Activated T-cell treated with anti-CD3 and anti-CD28 coated beads, Interleukin-2, amount 50 U/mL, for 72 hours (primary cell): ENCODE measurements at places on chromosomes 1 and 21.

GRCh38 chr1:111732718-111733117 is 6.5 kb downstream of the INKA2 start:
- DNase-seq, result no peak

DNA sequence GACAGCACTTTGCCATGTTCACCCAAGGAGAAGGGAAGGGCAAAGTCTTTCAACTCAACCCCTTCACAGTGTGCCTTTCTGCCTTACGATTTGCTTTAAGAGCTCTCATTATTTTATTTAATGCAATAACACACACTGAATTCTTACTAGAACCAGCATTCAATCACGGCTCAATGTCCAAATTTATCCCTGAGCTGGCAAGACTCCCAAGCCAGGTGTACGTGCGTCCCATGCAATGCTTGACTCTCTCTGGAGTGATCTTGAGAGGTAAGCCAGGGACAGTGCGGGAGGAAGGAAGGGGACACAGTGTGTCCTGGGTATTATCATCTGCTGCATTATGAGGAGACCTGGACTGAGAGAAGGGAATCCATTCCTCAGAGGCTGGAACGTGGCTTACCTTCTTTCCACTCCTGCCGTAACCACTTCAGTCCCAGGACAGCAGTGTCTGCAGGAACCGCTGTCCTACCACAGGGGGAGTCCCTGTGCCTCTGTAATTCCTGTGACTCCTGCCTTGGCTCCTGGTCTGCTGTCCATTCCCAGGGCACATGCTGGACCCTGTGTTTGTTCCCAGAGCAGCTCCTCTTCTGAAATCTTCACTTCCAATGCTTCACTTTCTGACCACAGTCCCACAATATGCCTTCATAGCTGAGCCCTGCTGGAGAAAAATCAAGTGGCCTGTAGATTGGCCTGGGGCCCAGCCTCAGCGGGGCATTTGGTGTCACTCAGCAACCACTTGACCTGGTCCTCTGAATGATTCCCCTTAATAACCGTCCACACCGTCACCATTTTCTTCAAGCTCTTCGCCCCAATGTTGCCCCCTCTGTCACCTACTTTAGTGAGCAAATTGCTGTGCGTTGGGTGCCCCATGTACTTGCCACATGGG is 28.6 kb upstream of the STUM start:
- no peak for DNase-seq

GRCh38 chr1:53766194-53766742 is 27.3 kb upstream of the GLIS1 start:
- no peak for DNase-seq

- peak; percentile 49 for DNase-seq
Measured at GRCh38 chr1:43274125-43274803, 4.5 kb downstream of the TMEM125 start.

DNA sequence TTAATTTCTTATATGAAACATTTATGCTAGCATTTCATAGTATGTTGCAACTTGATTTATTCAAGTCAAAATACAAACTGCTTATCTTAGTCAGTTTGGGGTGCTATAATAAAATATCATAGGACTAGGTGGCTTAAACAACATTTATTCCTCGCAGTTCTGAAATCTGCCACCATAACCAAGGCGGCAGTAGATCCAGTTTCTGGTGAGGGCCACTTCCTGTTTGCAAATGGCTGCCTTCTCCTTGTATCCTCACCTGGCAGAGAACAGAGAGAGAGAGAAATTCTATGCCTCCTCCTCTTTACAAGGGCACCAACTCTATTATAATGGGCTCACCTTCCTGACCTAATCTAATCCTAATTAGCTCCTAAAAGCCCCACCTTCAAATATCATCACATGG is 76.1 kb upstream of the RGS2 start:
- no peak for DNase-seq

- DNase-seq, result no peak
Measured at GRCh38 chr1:101278845-101279244, 42.0 kb downstream of the S1PR1 start.

DNA sequence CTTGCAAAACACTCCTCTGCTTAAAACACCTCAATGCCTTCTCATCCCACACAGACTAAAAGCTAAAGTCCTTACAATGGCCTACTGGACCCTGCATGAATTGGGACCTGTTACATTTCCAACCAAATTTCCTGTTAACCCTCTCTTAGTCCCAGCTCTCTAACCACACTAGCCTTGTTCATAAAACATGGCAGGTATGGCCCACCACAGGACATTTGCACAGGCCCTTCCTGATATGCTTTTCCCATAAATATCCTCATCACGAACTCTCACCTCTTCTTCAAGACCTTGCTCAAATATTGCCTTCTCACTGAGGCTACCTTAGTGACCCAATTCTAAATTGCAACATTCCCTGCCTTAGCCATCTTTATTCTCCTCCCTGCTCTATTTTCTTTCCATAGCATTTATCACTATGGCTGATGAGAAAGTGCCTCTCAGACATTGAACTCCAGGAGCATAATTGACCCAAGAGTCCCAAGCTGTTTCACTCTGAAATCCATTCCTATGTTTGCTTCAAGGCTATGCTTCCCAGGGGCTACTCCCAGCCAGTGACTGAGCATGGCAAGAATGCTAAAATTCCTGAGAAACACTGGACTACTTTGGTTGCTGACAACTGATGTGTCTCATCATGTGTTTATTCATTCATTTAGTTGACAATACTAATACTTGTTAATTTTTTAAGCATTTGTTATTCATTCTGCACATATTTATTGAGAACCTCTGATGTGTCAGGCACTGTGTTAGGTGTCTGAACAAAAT is 2.7 kb upstream of the PALMD start:
- no peak for DNase-seq

DNA sequence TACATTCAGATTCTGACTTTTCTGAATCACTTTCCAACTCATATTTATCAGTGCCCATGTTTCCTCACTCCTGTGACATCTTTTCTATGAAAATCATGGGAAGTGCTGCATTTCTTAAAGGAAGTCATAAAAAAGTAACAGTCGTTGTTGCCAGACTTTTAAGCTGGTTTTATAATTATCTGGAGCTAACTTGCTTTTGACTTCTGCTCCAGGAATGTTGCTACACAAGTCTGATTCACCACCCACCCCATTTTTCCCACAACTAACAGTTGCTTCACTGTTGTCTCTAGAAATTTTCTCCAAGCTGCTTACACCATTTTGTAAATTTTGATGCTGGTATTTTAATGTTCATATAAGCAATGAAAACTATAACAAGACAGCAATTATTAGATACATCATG is 12.2 kb downstream of the FCRLB start:
- DNase-seq, result no peak

DNA sequence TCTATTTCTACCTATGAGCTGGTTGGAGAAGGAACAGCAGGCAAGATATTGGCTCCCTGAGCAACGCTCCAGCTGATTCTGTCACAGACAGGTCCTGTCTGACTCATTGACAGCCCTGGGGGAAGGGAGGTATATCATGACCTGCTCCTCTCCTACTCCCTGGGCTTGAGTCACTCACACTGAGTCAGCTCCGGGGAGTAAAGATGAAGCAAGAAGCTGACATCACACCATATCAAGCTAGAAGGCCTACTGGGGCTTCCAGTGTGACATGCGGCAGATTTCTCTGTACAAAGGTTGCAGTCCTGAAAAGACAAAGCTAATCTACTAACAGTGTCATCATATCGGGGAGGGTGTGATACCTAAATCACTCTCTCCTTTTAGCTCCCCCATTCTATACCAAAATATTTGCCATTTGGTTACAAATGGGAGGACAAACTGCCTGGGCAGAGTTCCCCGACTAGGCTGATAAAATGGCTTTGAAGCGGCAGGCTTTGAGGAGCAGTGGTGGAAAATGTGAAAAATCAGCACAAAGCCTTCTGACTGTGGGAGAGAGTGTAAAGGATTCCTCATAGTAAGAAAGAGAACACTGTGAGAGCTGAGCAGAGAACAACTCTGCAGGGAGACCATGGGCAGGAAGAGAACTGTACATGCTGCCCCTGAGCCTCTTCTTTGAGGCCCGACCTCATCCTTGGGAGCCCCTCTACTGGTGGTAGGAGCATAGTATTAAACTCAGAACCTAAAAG is 15.5 kb downstream of the PI4KB start:
- peak; percentile 85 for DNase-seq

- DNase-seq, result peak; percentile 78
Measured at GRCh38 chr1:24199291-24199900, 12.3 kb upstream of the IFNLR1 start.

- DNase-seq, result no peak
Measured at GRCh38 chr1:147349533-147349932, 107.0 kb downstream of the CHD1L start.

DNA sequence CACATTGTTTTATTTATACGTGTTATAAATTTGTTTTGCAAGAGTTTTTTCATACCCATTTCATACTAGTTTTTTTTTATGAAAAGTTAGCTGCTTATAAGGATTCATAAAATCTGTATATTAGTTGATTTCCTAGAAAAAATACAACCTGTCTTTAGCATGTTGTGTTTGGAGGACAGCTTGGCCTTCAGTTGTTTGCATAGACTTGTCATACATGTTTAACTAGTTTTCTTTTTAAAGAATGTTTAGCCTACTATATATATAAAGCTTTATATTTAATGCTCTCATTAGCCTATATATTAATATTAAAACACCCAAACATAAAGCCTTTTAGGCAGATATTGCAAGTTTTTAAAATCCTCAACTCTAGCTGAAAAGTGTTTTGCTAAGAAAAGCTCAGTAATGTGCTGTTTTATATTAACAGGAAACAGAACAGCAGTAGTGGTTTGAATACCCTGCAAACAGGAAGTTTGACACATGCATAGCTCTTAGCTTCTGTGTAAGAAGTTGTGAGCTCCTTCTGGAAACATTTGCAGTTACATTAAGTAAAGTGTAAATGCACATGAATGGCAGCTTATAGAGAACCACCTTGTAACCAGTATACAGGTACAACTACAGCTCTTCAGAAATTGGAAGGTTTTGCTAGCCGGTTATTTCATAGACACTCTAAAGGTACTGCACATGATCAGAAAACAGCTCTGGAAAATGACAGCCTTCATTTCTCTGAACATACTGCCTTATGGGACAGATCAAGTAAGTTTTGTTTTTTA is at the start of gene PRKACB:
Gene PRKACB (plus strand): TSS at position 476 of the 770 bp plus-strand sequence. CDS start 91 bp downstream, at position 567.
- DNase-seq, result no peak

GRCh38 chr1:14365301-14365988 is 233.0 kb upstream of the KAZN start:
- no peak for DNase-seq

- DNase-seq, result peak; percentile 32
Measured at GRCh38 chr1:152185544-152186391, 26.7 kb upstream of the RPTN start.

DNA sequence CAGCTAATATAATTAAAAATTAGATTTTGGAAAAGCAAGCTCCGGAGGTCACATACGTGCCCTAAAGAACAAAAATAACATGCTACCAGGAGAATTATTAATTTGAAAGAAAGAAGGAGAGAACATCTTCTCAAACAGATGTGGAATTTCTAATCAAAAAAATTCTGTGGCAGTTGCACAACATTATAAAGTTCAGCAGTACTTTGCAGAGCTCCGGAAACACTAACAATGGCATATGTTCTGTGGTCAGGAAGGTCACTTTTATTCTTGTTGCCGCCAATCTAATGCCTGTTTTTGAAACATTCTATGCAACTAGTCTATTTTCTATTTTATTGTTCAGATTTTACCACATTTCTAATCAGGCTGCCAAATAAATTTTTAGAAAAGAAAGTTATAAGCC is 186.8 kb downstream of the SMYD3 start:
- DNase-seq, result no peak

DNA sequence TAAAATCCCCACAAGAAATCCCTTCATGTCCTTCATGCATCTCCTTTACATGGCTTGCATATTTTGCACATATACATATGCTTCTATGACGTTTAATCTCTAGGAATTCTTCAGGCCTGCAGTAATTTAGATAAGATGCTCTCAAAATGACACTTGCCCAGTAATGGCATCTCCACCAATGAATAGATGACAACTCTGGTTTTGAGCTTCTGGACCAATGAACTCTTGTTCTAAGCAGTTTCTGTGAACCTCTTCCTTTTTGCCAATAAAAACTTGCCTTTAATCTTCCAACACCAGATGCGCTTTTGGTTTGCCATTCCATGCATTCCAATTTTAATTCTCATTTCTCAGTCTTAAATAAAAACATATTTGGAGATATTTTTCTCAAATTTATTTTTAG is 189.8 kb upstream of the OLFM3 start:
- no peak for DNase-seq

GRCh38 chr1:238001818-238002217 is 111.1 kb upstream of the ZP4 start:
- no peak for DNase-seq

- DNase-seq, result peak; percentile 37
Measured at GRCh38 chr1:47262787-47263413, 30.9 kb upstream of the TAL1 start.

DNA sequence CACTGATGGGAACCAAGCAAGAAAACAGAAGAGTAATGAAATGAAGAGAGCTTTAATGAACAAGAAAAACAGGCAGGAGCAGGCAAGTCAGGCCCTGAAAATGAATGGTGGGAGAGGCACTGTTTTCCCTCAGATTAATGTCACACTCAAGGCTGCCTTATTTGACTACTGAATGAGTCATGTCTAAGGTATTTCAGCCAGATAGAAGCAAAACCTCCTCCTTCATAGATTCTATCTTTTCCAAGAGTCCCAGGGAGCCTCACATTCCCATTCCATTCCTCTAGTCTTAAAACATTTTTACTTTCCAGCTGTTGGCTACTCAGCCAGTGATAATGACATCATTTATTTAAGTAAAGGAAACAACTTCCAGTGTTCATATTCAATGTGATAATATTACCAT is 228.4 kb upstream of the NRIP1 start:
- DNase-seq, result no peak

DNA sequence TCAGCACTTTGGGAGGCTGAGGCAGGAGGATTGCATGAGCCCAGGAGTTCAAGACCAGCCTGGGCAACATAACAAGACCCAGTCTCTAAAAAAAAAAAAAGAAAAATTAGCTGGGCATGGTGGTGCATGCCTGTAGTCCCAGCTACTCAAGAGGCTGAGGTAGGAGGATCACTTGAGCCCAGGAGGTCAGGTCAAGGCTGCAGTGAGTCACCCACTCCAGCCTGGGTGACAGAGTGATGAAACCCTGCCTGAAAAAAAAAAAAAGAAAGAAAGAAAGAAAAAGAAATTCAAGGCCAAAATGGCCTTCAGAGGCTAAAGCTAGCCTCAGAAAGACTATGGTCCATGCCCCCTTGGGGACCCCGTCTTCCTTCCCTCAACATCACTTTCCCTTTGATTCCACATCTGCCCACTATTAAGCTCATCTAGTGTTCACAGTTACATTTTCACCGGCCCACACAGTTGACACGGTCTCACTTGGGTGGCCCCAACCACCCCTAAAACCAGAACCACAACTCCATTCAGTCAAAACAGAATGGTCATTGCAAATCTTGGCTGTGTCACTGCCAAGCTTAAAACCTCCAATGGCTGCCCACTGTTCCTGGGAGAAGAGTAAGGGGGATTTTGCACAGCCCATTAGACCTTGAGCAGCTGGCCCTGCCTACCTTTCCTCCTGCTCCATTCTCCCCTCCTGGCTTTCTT is 2.1 kb upstream of the CAPN8 start:
- no peak for DNase-seq

GRCh38 chr21:45211661-45212060 is 76.0 kb downstream of the POFUT2 start:
- DNase-seq, result no peak
